Colonic mucosa (tissue), 4 donors: ENCODE measurements at places on chromosomes 11 and 22.

- H3K27me3 ChIP-seq = no peaks in the 10 kb centered on the region
- DNase-seq = no peak
- peaks cover 1% of the 10 kb centered on the region for H3K4me1 ChIP-seq
- H3K27ac ChIP-seq = no peak overlapping the region
- no peaks in the 10 kb centered on the region for H3K36me3 ChIP-seq
These were observed 58.0 kb downstream of the MCM5 start for GRCh38 chr22:35457729-35458546.

DNA sequence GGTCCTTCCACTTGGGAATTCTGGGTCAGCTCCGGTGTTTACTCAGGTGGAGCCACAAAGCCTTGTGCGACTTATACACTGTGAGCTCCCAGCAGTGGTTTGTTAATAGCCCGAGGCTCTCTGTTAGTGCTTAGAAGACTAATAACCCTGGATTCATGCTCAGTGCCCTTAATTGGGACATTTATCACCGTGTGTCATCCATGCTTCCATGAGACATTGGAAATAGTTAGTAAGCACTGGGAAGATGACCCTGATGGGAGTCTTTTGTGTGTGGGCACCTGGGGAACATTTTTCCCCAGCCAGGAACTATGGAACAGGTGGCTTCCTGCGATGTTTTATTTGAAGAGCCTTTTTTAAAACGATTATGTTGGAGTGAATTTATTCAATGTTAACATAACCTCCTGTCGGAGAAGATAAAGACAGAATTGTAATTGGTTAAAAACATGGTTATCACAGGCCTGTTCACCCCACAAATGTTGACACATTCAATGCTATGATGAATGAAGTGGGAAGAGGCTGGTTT lies 188.9 kb downstream of the MYO18B start:
- H3K27ac ChIP-seq = no peak overlapping the region
- H3K36me3 ChIP-seq = no peaks in the 10 kb centered on the region
- no peak for DNase-seq
- H3K4me1 ChIP-seq = no peaks in the 10 kb centered on the region
- H3K27me3 ChIP-seq = peaks cover 3% of the 10 kb centered on the region

GRCh38 chr11:119091966-119092879 lies 7.5 kb downstream of the HMBS start:
- no peak overlapping the region for H3K4me3 ChIP-seq
- H3K4me1 ChIP-seq = no peaks in the 10 kb centered on the region
- H3K27me3 ChIP-seq = no peaks in the 10 kb centered on the region

GRCh38 chr22:36385491-36386350 lies 2.0 kb downstream of the MYH9 start:
- DNase-seq = peak; percentile 58
- H3K4me1 ChIP-seq = peaks cover 12% of the 10 kb centered on the region
- H3K27ac ChIP-seq = peak overlapping the region; percentile 98

DNA sequence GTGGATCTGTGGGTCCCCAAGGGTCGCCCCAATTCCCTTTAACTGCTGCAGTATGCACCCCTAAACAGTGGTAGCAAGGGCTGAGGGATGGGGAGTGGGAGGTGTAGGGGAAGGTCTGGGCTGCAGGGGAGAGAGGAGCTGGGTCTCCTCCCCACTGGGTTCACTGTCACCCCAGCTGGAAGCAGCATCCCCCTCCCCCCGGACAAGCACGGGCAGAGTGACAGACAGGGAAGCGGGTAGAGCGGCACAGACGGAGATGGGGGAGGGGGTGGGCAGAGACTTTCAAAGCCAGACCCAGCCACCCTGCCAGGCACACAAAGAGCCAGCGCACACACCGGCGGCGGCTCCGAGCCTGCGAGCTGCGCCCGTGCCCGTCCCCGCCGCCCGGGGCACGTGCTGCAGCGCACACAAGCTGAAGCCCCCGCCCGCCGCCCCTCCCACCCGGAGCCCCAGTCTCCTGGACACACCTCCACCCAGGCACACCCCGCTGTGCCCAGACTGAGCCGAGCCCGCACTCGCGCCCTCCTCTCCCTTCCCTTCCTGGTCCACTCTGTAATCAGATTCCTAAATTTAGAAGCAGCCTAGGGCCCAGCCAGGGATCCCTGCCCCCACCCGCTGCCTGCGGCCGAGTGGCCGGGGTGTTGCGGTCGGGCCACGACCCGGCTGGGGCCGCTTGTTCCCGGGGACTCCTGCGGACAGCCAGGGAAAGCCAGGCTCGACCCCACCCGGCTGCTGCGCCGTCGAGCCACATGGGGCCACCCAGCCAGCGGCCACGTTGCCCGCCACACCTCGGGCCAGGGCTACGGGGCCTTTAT lies 935 bp upstream of the RCOR2 start:
- no peaks in the 10 kb centered on the region for H3K27me3 ChIP-seq
- DNase-seq = peak; percentile 90
- peaks cover 35% of the 10 kb centered on the region for H3K4me1 ChIP-seq
- peak overlapping the region; percentile 50 for H3K4me3 ChIP-seq
- no peaks in the 10 kb centered on the region for H3K36me3 ChIP-seq
